Activated T-cell treated with anti-CD3 and anti-CD28 coated beads, Interleukin-2, amount 50 U/mL, for 72 hours (primary cell): ENCODE measurements at places on chromosomes 3 and 15. TPM values are rescaled to one million over a fixed set of nuclear protein-coding genes. Genes with fewer than 3 reads are reported as not detected.

- H3K27me3 ChIP-seq, result no peaks in the 10 kb centered on the region
- no peaks in the 10 kb centered on the region for H3K4me1 ChIP-seq
- no peak overlapping the region for H3K27ac ChIP-seq
- DNase-seq, result no peak
Observed at GRCh38 chr3:134543113-134543512, 57.3 kb downstream of the CEP63 start.

DNA sequence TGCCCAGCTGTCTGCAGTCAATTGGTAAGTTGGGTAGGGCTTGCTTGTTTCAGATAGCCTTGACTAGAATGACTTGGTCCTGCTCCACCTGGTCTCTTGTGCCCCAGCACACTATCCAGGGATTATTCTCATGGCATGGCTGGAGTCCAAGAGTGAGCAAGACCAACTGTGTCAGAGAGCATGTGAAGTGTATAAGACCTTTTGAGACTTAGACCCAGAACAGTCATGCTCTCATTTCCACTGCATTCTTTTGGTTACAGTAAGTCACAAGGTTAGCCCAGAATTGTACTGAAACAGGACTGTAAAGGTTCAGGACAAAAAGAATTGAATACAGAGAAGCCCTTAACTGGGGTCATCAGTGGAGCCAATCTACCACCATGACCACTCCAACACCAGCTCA lies 650.8 kb upstream of the ADAMTS9 start:
- no peaks in the 10 kb centered on the region for H3K27me3 ChIP-seq
- H3K27ac ChIP-seq, result no peak overlapping the region
- H3K4me1 ChIP-seq, result no peaks in the 10 kb centered on the region
- DNase-seq, result no peak

Gene ANKDD1A
- 7.2 TPM for total RNA-seq

DNA sequence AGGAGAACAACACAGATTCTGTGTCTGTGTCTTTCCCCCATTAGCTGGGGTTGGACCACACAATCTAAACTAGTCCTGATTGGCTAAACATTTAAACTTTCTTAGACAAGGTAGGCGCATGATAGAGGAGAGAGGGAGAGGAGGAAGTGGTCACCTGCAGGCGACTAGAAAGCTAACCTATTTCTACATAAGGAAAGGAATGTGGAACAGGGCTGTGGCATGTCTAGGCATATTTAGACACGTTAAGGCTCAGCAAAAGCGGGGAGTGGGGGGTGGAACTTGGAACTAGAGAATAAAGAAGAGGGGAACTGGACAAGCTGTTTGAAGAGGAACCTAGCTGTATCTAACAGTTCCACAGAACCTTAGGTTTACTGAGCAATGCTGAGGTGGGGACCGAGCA lies 12.8 kb downstream of the LRRC28 start:
- no peaks in the 10 kb centered on the region for H3K4me1 ChIP-seq
- no peak overlapping the region for H3K4me3 ChIP-seq
- no peak overlapping the region for H3K27ac ChIP-seq
- H3K36me3 ChIP-seq, result no peaks in the 10 kb centered on the region
- DNase-seq, result no peak
- no peaks in the 10 kb centered on the region for H3K27me3 ChIP-seq

Gene TMC3
- not detected for total RNA-seq

Gene TMIE
- total RNA-seq, result 1.5 TPM

DNA sequence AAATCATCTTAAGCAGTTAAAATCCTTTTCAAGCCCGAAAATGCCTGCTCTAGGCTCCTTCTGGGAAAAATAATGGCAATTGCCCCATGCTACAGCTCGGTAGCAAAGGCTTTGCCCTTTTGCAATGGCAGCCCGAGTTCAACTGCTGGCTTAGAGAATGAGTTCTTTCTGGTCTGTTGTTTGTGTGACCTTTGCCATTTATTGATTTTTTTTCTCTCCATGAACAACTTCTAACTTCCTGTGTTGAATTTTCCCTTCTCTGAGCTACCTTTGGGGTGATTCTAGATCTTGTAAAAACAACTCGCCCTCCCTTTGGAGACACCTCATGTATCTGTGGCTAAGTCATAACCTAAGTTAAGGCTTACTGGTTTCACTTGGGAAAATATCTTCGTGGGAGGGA lies 139.3 kb downstream of the PLCH1 start:
- H3K4me3 ChIP-seq, result no peak overlapping the region
- no peaks in the 10 kb centered on the region for H3K36me3 ChIP-seq
- DNase-seq, result no peak

DNA sequence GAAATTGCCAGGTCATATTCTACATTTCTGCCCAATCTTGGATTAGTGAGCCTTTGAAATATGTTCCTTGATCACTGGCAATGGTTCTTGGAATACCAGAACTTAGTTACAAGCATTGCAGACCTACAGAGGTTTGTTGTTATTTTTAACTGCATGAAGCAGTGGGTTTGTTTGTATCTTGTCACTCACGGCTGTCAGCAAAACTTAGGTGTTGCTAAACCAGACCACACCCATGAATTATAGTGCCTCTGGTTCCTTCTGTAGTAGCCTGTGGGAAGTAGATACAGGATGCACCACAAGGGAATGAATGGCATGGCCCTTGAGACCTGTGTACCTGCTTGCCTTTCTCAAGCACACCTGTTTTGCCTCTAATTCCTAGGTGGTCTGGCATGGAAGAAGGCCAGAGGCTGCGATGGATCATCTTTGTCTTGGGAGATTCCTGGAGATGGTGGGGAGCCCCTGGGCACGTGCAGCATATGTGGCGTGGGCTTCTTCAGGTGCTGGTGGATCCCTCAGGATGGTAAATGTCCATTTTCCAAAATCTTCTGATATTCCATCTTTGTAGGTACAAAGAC lies 138.8 kb downstream of the SNRPN start:
- H3K4me1 ChIP-seq, result no peaks in the 10 kb centered on the region
- H3K27me3 ChIP-seq, result no peaks in the 10 kb centered on the region
- DNase-seq, result no peak
- no peak overlapping the region for H3K27ac ChIP-seq
- H3K36me3 ChIP-seq, result peaks cover 60% of the 10 kb centered on the region

GRCh38 chr3:157500232-157500631 lies 3.0 kb downstream of the VEPH1 start:
- no peak for DNase-seq
- no peak overlapping the region for H3K27ac ChIP-seq
- peaks cover 8% of the 10 kb centered on the region for H3K4me1 ChIP-seq
- H3K36me3 ChIP-seq, result no peaks in the 10 kb centered on the region
- peaks cover 50% of the 10 kb centered on the region for H3K27me3 ChIP-seq
- no peak overlapping the region for H3K4me3 ChIP-seq

GRCh38 chr3:31522152-31522551 lies 10.6 kb upstream of the STT3B start:
- no peak for DNase-seq
- H3K4me1 ChIP-seq, result peaks cover 11% of the 10 kb centered on the region
- H3K27ac ChIP-seq, result no peak overlapping the region
- no peak overlapping the region for H3K4me3 ChIP-seq
- H3K36me3 ChIP-seq, result no peaks in the 10 kb centered on the region

GRCh38 chr15:61056386-61056785 lies 172.7 kb downstream of the RORA start:
- no peak for DNase-seq
- no peaks in the 10 kb centered on the region for H3K36me3 ChIP-seq
- peaks cover 20% of the 10 kb centered on the region for H3K27me3 ChIP-seq
- no peak overlapping the region for H3K27ac ChIP-seq

Gene ATP13A5
- total RNA-seq, result not detected

GRCh38 chr15:71885390-71885789 lies 75.0 kb downstream of the NR2E3 start:
- no peak overlapping the region for H3K27ac ChIP-seq
- no peak overlapping the region for H3K4me3 ChIP-seq
- H3K36me3 ChIP-seq, result peaks cover 6% of the 10 kb centered on the region

DNA sequence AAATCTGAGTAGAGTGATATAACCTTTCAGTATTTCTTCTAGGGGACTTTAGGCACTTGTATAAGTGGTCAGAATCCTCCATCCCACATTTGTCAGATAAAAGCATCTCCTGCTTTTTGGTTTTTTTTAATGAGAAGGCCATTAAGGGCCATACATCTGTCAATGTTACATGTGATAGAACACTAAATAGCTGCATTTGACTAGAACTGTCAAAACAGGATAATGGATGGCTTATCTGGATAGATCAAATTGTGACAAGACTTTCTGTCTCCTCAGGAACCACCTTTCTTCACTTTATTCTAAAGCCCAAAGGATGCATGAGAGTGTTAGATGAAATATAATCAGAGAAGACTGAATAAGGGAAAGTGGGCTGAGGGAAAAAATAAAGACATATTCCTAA lies 533.4 kb upstream of the TGFBR2 start:
- no peaks in the 10 kb centered on the region for H3K27me3 ChIP-seq
- H3K4me3 ChIP-seq, result no peak overlapping the region
- no peak overlapping the region for H3K27ac ChIP-seq

Gene LRRN1
- 0.58 TPM for total RNA-seq

DNA sequence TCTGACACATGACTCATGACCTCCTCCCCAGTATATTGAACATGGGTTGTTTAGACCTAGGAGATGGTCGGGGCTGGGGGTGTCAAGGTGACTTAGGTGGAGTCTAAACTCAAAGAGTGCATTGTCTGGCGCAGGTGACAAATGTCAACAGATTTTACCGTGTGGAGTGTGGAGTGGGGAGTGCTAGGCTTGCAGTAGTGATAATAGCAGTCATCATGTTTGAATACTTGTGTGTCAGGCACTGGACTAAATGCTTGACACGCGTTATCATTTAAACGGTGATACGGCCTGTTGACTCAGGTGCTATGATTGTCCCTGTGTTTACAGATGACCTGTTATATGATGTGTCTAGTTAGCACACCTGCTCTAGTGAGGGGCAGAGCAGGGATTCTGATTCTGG lies 30.8 kb downstream of the MUC20 start:
- no peak overlapping the region for H3K4me3 ChIP-seq
- H3K36me3 ChIP-seq, result no peaks in the 10 kb centered on the region
- peaks cover 5% of the 10 kb centered on the region for H3K27me3 ChIP-seq
- H3K27ac ChIP-seq, result no peak overlapping the region
- DNase-seq, result no peak

Gene ZNF660
- 1.5 TPM for total RNA-seq
